ENCODE measurements at places on chromosomes 1 and 21.

- no peak for DNase-seq
These were observed 19.3 kb upstream of the RUNX3 start for GRCh38 chr1:24949331-24949881.

- DNase-seq = peak; percentile 85
These were observed 123.6 kb upstream of the B3GALT2 start for GRCh38 chr1:193309936-193310475.

GRCh38 chr1:237353918-237354317 is 311.9 kb downstream of the RYR2 start:
- no peak for DNase-seq

- no peak for DNase-seq
These were observed 63.7 kb downstream of the MAP10 start for GRCh38 chr1:232868793-232869491.

GRCh38 chr1:80882553-80882952 is 918.2 kb upstream of the ADGRL2 start:
- no peak for DNase-seq

GRCh38 chr1:59202455-59202854 is 94.4 kb upstream of the FGGY start:
- no peak for DNase-seq

DNA sequence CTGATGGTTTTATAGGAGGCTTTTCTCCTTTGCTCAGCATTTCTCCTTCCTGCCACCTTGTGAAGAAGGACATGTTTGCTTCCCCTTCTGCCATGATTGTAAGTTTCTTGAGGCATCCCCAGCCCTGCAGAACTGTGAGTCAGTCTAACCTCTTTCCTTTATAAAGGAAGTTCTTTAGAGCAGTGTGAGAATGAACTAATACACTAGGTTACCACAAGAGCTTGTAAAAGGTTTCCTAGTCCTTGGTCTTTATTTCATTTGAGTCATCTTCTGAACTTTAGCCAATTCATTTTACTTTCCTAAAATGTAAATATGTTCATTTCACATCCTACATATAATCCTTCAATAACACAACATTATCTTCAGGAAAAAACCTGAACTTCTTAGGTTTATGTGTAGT is 365.3 kb downstream of the HHIPL2 start:
- no peak for DNase-seq

GRCh38 chr1:209531549-209531948 is 52.0 kb upstream of the CAMK1G start:
- DNase-seq = no peak

GRCh38 chr1:86105533-86105866 is 51.1 kb downstream of the COL24A1 start:
- no peak for DNase-seq

DNA sequence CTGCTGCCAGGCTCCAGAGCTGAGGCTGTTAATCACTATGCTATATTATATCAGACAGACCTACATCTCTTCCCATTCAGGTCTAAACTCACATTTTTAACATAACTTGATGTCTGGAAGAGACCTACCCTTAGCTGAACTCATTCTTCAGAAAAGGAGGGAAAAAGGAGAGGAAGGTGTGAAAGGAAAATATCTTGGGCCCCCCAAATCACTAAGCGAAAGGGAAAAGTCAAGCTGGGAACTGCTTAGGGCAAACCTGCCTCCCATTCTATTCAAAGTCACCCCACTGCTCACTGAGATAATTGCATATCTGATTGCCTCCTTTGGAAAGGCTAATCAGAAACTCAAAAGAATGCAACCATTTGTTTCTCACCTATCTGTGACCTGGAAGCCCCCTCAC is 222.2 kb downstream of the ASTN1 start:
- no peak for DNase-seq

- DNase-seq = no peak
These were observed 208.8 kb downstream of the GPR52 start for GRCh38 chr1:174656409-174657059.

DNA sequence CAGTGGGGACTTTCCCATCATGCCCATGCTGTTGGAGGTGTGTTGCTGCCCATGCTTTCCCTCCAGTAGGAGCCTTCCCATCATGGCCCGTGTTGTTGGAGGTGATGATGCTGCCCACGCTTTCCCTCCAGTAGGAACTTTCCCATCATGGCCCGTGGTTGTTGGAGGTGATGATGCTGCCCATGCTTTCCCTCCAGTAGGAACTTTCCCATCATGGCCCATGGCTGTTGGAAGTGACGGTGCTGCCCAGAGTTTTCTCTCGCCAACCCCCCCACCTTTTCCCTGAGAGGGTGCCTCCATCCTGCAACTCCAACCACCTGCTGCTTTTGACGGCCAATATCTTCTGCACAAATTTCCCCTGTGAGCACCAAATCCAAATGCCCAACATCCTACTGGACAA is 205.7 kb downstream of the TOMM20 start:
- no peak for DNase-seq

- DNase-seq = no peak
These were observed 187.9 kb downstream of the SMYD3 start for GRCh38 chr1:246319083-246319714.

GRCh38 chr1:171788696-171789095 is 7.2 kb downstream of the METTL13 start:
- DNase-seq = no peak

DNA sequence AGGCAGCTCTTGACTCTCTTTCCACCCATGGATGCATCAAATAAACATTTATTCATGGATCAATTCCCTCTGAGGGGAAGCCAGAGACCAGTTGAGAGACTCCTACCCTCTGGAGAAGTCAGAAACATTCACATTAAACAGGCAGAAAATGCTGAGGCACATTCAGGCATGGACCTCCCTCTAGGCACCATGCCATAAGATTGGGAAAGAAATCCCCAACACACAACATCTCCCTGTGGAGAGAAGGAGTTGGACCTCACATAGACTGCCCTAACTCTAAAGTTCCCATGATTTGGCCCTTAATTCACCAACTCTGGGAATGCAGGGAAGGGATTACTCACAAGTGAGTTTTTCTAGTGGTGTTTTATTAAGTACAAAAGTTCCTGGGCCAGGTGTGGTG is 415.3 kb upstream of the C1orf87 start:
- DNase-seq = no peak

- DNase-seq = no peak
These were observed 37.6 kb upstream of the MRPS6 start for GRCh38 chr21:34035619-34036354.

GRCh38 chr21:19523061-19523460 is 1119.5 kb upstream of the TMPRSS15 start:
- no peak for DNase-seq

DNA sequence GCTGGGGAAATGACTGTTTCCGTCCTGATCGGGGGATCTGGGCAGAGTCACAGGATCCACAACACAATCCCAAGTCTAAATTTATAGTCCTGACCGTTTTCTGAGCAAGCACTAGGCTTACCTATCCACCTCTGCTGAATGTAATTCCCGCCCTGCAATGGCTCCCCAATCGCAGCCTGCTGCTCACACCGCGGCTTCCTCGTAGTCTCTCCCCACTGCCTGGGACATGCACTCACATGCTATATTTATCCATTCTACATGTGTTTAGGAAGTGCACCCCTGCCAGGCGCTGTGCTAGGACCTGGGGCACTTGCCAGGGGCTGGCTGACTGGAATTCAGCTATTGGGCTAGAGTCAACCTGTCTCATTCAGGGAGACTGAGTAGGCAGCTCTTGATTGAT is 246.6 kb upstream of the CSF3R start:
- DNase-seq = no peak

DNA sequence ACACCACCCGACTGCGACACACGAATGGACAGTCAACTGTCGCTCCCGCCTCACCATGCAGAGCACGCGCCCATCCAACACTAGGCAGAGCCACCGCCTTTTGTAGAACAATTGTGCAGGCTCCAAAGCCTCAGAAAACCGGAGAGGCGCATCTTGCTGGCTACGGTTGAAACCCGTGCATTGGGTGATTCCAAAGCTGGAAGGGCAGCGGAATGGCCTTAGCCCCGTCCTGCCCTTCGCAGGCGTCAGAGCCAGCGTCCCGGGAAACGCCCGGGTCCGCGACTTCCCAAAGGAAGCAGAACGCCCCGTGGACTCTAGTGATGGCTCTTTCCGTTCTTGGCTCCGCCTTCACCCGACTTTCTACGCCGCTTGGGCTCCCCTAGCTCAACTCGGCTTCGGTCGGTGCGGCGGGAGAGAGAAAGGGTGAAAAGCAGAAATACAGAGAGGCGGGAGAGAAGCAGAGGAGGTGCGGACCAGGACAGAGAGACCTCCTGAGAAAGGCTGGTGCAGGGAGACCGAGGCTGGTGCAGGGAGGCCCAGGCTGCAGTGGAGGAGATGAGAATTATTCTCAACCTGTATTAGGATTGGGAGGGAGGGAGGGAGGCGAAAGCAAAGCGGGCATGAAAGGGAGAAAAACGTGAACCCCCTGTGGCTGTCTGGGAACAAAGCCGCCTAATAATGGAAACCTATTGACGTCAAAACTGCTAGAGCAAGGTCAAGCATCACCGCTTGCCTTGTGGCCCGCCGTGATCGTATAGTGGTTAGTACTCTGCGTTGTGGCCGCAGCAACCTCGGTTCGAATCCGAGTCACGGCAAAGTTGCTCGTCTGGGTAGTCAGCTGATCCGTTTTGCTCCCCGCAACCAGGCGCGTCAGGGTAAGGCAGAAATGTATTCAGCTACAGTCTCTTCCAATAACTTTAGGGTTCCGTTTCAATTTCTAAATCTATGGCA is 99.5 kb downstream of the PRKAB2 start:
- no peak for DNase-seq

DNA sequence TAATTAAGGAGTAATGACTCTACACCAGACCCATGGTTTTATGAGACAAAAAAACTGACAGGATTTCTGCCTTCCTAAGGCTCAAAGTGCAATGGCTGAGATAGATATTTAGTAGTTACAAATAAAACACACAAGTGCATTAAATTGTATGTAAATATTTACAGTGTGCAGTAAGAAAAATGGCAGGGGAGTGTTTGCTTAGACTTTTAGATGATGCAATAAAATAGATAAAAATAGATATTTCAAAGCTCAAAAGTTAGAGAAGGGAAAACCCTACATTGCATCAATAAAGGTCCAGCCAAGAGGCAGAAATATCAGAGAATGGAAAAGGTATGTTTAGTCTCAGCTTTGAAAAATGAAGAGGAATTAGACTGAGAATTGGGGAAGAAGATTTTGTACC is 226.3 kb upstream of the FGGY start:
- no peak for DNase-seq

DNA sequence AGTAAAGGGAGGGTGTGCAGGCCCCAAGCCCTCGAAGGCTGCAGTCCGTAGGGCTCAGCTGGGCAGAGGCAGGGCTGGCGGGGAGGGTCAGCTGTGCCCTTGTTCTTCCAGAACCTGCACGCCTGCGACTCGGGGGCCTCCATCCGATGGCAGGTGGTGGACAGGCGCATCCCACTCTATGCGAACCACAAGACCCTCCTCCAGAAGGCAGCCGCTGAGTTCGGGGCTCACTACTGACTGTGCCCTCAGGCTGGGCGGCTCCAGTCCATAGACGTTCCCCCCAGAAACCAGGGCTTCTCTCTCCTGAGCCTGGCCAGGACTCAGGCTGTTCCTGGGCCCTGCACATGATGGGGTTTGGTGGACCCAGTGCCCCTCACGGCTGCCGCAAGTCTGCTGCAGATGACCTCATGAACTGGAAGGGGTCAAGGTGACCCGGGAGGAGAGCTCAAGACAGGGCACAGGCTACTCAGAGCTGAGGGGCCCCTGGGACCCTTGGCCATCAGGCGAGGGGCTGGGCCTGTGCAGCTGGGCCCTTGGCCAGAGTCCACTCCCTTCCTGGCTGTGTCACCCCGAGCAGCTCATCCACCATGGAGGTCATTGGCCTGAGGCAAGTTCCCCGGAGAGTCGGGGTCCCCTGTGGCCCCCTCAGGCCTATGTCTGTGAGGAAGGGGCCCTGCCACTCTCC is 13.6 kb upstream of the LRRC3 start:
- no peak for DNase-seq

DNA sequence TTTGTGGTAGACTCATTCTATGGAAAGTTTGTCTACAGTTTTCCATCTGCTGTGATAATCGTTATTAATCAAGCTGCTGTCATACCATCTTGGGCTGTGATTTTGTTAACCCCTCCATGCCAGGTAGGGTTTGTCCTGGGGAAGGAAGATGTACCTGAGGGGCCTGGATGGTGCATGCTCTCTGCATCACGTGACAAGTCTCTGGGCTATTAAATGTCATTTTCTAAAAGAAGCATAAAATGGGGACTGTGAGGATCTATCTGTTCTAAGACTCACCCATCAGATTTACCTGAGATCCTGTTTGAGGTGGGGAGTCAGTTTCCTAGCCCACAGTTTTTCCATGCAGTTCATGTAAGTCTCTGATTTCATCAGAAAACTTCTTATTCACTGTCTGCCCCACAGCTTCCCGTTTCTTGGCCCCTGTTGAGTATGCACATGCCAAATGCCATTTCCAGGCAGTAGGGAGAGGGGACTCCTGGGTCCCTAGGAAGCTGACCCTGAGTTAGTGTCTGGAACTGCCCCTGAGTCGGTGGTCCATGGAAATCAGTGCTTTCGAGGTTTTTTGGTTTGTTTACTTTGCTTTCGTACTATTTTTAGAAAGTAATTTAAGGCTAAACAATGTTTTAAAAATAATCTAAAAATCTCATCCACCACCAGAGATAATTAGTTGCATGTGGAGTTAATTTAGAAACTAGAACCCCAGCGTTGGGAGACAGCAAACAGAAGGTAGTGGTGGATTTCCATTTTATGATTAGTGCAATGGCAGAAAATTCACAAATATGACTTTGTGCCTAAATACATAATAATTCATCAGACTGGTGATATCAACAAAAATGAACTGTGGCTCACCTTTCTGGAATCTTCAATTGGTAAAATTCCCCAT is 46.7 kb downstream of the ZBTB18 start:
- DNase-seq = no peak

DNA sequence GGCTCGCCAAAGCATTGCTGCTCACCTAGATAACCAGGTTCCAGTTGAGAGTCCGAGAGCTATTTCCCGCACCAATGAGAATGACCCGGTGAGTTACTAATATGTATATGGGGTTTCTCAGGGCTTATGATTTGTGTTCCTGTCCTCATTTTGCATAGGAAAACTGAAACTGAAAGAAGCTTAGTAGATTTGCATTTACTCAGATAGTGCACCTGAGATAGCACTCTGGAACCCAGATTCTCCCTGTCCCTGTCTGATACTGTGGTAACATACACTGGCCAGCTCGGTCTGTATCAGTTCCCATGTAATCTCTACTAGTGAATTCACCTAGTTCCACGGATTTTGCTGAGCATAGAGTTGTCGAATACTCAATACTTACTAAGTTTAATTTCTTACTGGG is 28.1 kb downstream of the DAP3 start:
- DNase-seq = no peak

GRCh38 chr1:200226268-200226968 is 183.4 kb downstream of the ZNF281 start:
- no peak for DNase-seq

Data from NCI-H1930 (cell line).